ENCODE measurements at places on chromosomes 11 and 22.

DNA sequence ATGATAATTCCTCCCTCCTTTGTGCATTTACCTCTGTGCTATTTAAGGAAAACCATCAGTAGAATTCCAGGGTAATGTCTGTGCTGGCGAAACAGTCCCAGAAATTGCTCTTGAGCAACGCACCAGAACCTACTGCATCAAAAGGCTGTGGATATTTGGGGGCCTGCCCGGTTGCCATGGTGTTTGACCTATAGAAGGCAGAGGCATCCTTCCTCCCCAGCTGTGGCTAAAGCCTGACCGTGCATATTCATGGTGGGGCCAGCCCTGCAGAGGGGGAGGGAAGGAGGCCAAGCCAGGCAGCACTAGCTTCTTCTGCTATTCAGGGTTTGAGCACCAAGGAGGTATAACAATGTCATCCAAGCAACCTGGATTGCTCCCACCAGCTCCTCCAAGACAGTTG lies 215.0 kb upstream of the E2F8 start:
- no peak for DNase-seq

- DNase-seq: no peak
Measured at GRCh38 chr22:31790240-31790639, 36.4 kb downstream of the DEPDC5 start.

DNA sequence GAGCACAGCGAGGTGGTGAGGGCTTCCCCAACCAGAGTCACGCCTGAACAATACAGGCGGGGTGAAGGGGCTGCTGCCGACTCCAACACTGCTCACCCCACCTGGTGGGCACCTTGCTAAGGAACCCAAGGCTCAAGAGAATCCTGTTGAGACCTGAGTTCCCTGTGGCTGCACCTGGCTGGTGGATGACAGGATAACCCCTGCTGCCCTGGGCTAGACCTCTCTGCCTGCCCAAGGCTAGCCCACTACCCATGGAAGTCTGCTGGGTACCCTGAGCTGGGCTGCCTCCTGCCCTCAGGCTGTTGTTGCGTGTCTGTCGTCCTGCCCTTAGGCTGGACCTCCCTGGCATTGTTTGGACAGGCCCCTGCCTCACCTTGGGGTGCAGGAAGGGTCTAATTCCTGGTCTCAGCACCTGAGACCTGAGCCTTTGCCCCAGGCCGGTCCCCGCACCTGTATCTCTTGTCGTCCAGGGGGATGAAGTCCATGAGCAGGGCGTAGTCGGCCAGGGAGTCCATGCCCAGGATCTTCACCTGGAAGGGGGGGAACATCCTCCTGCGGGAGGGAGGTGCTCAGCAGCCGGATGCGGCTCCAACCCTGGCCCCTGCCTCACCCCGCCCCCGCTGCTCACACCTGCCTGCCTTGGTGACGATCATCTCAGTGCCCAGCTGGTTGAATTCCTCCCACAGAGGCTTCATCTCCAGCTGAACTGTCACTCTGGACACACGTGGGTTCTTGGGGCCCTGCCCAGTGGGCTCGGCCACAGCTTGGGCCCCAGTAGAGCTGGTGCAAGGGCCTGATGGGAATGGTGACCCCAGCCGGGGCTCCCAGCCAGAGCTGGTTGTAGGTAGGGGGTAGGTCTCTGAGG lies 4.9 kb upstream of the NUDT8 start:
- no peak for DNase-seq

- DNase-seq: no peak
Measured at GRCh38 chr11:71399341-71399740, 48.9 kb downstream of the DHCR7 start.

DNA sequence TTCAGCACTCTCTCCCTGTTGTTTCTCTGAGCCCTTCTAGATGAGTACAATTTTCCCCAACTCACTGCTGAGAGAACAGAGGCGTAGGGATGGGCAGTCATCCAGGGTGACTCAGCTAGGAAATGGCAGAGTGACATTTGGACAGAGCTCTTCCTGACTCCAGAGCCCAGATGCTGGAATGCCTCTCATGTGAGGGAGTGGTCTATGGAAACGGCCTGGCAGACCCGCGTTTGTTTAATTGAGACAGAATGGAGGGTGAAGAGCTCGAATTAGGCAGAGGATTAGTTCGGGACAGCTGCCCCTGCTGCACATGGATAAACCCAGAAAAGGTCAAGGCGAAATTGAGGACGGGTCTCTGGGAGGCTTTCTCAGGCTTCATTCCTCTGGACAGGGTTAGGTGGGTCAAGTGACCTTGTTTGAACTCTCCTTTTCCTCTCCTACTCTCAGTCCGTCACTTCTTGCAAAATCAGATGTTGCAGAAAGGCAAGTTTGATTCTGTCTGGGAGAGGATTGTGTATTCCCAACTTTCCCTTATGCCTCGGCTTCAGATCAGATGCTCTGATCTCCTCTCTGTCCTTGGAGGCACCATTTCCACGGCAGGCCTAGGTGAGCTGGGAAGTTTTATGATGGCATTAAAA lies 7.6 kb upstream of the LMO2 start:
- no peak for DNase-seq

- peak; percentile 22 for DNase-seq
Measured at GRCh38 chr11:107017433-107018218, 650 bp downstream of the GUCY1A2 start.

DNA sequence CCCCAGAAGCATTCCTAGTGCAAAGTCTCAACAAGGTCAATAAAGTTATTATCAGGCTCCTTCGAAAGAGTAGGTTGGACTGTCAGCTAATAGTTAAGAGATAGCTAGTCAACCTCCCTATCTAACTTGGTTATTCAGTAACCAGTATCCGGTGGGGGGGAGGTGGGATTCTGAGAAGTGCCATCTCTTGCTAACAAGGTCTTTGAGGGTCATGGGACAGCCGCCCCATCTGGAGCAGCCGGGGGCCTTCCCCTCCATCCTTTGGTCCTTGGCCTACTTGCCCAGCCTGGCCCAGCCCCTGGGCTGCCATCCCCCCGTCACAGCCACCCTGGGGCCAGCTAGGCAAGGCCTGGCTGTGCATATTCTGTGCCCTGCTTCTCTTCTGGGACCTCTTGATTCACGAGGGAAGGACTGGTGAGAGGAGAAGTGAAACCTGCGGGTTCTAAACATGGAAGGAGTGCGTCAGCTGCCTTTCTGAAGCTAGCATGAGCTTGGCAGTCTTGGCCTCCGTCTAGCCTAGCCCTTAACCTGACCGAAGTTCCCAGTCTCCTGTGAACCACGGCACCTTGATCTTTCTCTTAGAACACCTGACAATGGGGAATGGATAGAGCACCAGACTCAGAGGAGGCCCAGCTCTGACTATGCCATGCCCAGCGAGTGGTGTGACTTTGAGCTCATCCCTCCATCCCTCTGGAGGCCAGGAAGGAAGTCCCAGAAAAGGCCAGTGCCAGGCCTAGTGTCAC lies 9.3 kb downstream of the SLC37A2 start:
- no peak for DNase-seq

- DNase-seq: no peak
Measured at GRCh38 chr22:38098410-38099249, 11.9 kb downstream of the BAIAP2L2 start.

- no peak for DNase-seq
Measured at GRCh38 chr22:43666457-43666856, 145.6 kb downstream of the EFCAB6 start.

GRCh38 chr22:17137170-17137569 lies 16.0 kb upstream of the TMEM121B start:
- DNase-seq: no peak

DNA sequence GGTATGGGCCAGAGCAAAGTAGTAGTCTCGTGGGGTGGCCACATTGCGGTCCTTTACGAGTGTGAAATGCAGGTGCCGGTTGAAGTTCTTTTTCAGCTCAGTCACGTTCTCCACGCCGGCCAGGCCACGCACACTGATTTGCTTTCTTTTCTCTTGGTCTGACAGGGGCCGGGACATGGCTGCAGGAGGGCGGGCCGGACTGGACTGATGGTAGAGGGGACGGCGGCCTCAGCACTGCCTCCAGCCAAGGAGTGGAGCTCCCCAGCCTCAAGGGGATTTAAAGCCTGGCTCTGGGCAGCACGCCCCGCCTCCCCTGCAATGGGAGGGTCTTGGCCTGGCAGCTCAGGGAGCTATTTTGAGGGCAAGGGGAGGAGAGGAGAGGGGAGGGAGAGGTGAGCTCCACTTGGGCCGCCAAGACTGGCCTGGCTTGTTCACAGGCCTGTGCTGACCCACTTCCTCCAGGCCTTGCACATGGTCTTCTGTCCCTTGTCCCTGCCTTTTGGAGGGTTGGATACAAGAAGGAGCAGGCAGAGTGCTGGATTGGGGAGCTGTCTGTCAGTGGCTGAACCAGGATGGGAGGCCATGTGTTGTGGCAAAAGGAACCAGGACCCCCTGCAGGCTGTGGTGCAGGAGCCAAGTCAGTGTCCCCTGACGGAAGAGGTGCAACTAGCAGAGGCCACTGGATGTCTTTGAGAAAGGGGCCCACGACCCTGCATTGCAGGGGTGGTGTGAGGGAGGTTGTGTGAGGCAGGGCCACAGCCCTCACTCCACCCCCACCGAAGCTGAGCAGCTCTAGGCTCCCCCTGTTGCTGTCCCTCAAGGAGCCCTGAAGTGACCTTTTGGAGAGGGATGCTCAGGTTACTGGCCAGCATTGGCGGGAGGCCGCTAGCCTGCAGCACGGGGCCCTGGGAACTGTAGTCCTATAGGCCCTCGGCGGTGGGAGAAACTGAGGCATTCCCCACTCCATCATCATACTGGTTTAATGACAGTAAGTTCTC lies at the start of gene PYGM:
PYGM (minus strand) TSS at position 253 of the 998 bp plus-strand sequence; CDS start at position 177, 76 bp downstream.
- DNase-seq: no peak

DNA sequence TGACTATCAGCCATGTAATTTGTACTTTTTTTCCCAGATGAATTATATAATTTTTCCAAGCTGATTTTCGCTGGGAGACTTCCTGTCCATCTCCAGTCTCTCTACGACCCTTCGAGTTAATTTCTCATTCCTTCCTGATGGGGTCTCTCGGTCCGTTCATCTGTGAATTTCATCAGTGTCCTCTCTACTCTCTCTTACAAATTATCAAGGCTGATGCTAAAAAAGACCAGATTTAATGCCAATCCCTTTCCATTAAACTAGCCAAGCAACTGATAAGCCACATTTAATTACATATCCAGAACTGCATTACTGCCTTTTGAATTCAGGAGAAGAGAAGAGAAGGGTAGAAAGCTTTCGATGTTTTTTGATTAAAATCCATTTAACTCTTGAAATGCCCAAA lies 25.8 kb downstream of the VSIG10L2 start:
- DNase-seq: no peak

DNA sequence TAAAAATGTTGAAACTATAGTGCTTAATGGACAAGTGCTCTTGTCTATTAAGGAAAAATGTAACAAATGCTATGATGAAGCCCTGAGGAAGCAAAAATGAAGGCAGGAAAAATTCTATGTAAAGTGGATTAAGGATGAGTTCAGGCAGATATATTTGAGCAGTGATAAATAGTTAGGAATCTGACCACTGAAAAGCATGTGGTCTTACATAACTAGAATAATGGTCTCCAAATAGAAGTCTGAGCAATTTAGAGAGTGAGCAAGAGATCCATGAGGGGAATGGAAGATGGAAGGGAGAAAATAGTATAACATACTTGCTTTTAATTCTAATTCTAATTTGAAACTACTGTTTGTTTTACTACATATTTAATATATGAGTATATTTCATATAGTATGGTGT lies 510.6 kb upstream of the ARHGAP42 start:
- no peak for DNase-seq

DNA sequence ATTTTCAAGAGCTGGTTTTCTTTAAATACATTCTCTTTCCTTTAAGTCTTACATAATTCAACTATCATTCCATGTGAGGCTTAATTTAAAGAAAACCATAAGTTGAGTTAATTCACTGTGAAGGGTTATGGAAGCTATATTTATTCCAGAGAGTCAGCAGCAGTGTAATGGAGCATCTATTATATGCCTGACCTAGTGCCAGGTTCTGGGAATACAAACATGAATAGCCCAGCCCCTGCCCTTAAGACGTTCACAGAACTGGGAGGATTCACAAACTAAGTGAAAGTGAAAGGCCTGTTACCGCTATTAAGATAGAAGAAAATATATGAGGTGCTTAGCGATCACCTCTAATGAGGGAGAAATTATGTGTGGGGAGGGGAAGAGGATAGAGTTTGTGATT lies 408.9 kb upstream of the CCDC90B start:
- no peak for DNase-seq

DNA sequence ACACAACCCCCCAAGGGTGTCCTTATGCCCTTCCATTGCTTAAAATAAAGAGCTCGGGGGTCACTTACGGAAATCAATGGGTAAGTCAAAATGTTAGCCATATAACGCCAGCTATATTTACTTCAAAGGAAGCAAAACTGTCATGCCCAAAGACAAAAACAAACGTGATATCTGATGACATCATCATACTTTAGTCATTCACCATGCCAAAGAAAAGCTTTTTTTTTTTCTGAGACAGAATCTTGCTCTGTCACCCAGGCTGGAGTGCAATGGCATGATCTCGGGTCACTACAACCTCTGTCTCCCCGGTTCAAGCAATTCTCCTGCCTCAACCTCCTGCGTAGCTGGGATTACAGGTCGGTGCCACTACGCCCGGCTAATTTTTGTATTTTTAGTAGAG lies 47.7 kb upstream of the SC5D start:
- DNase-seq: no peak

- no peak for DNase-seq
Measured at GRCh38 chr11:64660205-64660604, 62.8 kb downstream of the NRXN2 start.

DNA sequence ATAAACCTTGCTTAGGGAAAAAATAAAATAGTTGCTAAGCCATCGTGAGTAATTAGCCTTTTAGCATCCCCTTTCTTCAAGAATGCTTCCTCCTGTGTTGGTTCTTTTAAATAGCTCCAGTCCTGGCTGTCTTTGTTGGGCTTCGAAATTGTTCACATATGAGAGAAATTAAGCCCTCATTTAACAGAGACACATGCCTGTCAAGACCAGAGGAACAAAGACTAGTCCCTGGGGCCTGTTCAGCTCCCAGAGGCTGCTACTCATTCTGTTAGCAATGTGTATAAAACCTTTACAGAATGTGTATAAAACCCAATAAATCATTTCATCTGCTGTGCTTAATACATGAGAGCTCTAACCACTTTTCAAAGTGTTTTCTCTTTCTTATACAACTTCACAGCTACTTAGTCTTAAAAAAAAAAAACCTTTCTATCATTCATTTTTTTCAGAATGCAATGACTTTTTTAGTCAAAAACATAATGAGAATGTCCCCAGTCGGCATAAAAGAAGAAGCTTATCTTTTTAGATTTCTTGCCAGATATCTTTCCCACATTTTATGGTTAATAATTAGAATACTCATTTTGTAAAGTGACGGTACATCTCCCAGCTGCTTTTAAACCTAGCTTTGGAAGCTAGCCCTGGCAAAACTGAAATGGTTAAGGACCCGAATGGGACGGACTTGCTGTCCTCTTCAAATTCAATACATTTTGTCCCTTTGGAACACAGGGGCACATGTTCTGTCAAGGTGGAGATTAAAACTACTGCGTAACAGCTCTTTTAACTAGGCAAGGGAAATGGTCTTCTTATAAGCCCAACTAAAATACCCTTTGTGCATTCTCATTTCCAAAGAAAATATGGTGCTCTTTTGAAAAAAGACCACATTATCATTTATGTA lies 186.1 kb downstream of the SOX6 start:
- DNase-seq: no peak

Measured in activated CD8-positive, alpha-beta T cell treated with anti-CD3 and anti-CD28 coated beads, Interleukin-2, amount 10 ng/mL, durations not matched to agents 7 days and 5 days (primary cell).